SK-N-MC (cell line): ENCODE measurements at places on chromosomes 7 and 10.

- DNase-seq = no peak
Observed at GRCh38 chr7:46854958-46855473, 726.9 kb downstream of the TNS3 start.

DNA sequence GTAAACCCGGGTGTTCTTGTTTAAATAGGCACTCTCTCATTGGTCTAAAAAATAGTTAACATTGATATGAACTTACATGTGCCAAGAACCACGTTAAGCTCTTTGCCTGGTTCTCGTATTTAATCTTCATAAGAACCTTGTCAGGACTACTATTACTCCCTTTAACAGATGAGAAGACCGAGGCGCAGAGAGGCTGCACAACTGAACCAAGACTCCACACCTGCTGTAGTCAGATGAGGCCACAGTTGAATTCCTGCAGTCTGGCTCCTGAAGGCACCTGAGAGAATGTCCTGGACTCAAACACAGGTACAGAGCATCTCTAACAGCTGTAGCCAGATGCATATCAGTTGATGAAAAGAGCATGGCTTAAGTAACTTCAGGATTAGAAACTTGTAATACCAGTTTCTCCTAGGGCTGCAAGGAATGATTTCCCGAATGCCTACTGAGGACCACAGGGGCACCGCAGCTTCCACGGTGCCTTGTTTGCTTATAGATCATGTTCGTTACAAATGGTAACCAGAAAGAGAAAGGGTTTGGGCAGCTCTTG is 9.5 kb downstream of the DDC start:
- no peak for DNase-seq

DNA sequence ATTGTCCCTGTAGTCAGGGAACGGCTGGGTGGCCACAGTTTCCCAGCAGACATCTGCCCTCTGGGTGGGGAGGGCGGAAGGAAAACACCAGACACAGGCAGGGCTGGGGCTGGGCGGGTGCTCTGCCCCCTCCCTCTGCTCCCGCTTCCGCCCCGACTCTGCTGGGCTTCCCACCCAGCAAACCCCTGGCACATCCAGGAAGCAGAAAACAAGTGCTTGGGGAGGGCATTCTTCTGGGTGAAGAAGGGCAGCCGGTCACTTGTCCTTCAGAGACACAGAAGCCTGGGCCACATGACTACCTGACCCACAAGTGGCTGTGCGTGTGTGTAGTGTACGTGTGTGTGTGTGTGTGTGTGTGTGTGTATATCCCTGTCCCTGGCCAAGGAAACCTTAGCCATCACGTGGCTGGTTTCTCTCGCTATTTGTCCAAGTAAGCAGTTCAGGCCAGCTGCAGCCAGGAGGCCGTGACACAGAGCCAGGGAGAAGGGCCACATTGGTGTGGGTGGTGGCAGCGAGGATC is 77.9 kb downstream of the ZMIZ1 start:
- no peak for DNase-seq

DNA sequence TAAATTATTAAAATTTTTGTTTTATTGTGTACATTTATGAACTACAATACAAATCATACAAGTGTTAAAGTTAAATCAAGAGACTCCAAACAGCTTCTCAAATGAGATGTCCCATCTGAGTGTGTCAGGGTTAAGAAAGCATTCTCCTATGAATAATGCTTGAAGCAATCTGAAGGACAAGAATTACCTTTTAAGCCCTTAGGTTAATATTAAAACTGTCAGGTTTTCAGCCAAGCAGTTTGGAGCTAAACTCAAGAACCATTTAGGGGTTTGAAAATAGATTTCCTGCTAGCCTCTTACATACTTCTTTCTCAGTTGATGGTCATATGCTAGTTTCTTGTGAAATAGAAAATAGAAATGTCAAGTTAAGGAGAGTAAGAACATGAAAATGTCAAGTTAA is 38.3 kb downstream of the LIPJ start:
- no peak for DNase-seq

DNA sequence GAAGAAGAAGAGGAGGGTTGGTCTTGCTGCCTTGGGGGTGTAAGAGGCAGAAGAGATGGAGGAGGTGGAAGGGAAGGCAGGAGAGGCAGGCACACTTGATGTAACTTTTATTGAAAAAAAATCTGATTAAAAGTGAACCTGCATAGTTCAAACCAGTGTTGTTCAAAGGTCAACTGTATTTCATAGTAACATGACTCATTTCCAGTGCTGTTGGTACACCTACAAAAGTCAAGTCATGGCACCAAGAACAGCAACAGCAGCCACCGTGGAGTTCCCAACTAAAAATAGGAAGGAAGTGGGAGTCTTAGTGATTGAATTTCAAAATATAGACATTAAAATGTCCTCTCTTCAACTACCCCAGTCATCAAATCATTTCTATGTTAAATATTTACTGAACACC is 88.5 kb downstream of the CTNNA3 start:
- no peak for DNase-seq

DNA sequence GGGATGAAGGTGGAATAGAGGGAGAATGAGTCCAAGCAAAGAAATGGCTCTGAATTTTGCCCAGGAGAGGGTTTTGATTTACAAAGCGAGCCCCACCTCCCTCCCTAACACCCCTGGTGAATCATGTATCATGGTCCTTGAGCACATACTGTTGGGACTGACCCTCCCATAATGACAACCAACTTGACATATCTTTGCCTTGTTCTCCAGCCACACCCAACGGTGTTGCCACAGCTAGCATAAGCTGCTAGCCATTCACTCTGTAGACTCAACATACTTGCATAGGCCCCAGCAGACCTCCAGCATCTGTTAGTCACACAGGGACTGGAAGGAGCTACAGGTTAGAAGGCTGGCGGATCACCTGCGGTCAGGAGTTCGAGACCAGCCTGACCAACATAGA is 538.5 kb downstream of the KCNMA1 start:
- DNase-seq = no peak

GRCh38 chr7:42217548-42217947 is 19.5 kb downstream of the GLI3 start:
- no peak for DNase-seq

DNA sequence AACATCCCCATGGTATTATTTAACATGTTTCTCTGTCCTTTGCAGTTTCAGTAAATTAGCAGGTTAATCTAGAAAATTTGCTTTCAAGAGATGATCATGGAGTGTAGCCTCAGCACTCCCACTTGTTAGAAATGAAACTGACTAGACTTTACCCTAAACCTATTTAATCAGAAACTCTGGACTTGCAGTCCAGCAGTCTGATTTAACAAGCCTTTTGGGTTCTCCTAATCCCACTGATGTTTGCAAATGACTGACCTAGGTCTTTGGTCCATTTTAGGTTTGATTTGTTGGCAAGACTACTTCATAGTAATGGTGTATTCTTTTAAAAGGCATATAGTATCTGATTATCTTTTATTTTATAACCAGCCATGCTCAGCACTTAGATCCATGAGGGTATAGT is 55.5 kb upstream of the SLC25A13 start:
- no peak for DNase-seq

DNA sequence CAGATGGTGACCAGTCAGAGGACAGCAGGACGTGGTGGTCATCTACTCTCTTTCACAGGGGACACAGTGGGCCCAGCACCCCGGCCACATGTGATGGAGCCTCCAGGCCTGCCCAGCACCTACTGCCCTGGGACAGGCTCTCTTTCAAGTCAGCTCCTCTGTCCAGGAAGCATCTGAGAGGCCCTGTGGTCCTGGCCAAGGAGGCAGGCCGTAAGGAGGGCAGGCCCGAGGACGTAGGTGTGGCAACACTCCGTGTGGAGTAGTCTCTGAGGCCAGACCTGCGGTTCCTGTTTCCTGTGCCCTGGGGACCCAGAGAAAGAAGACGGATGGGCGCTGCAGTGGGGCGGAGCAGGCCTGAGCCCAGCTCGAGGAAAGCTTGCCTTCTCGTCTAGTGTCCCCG is 179.2 kb downstream of the EBF3 start:
- no peak for DNase-seq

DNA sequence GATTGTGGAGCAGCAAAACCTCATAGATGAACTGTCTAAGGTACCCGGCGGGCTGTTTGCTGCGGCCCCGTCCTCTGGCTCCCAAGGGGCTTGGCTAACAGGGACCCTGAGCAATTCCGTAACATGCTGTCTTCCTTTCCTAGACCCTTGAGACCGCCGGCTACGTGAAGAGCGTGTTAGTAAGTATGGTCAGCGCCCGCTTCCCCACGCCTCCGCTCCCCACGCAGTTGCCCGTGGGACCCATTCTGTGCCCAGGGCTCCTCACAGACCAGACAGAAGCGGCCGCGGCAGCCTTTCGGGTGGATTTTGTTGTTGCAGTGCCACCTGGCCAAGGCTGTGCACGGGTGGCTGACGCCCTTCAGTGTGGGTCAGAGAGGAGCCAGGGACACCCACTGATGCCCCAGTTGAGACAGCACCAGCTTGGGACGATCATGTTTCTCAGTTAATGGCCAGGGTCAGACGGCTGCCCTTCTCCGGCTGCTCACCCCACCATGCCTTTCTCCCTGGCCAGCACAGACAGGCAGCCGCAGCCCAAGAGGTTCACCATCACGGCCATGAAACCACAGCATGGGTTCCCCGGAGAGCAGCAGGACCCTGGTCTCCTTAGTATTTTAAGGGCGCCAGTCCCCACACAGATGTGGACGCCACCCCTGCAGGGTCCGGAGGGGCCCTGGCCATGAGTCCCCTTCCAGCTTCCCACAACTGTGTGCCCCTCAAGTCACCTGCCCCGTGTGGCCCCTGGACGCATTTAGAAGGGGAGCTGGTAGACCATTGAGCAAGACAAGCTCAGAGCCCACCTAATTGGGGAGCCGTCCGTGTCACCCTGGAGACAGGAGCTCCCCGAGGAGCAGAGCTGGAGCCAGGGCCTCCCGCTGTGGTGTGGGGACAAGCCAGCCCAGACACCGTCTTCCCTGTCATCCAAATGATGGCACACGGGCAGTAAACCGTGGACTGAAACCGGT is 49.4 kb upstream of the DPYSL4 start:
- no peak for DNase-seq

DNA sequence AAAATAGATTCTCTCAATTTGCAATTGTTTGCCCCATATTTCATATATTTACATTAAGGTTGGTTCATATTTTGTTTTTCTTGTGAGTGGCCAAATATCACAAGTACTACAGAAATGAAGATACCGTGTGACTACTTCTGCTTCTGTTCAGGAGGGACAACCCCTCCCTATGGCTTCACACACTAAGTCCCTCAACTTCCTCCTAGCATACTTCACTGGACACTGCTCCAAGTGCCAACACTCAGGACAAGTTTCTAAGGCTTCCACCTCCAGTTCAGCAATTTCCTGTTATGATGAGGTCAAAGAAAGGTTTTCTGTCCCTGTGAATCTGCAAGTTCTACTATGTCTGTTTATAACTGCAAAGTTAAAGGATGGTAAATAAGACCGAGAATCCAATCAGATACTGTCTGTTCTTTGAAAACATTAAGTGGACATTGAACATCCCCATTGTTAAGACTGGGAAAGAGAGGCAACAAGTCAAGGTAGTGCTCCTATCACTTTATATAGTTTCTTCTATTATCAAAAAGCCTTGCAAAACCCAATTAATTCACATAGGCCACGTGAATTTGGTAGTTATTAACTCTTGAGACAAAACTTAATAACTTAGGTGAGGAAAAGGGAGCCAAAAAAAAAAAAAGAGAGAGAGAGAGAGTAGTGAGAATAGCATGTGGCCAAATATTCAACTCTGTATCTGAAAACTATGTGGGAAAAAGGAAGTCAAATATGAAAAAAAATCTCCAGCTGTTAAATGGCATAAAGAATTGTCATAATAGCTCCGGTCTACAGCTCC is 81.3 kb upstream of the DKK1 start:
- no peak for DNase-seq

DNA sequence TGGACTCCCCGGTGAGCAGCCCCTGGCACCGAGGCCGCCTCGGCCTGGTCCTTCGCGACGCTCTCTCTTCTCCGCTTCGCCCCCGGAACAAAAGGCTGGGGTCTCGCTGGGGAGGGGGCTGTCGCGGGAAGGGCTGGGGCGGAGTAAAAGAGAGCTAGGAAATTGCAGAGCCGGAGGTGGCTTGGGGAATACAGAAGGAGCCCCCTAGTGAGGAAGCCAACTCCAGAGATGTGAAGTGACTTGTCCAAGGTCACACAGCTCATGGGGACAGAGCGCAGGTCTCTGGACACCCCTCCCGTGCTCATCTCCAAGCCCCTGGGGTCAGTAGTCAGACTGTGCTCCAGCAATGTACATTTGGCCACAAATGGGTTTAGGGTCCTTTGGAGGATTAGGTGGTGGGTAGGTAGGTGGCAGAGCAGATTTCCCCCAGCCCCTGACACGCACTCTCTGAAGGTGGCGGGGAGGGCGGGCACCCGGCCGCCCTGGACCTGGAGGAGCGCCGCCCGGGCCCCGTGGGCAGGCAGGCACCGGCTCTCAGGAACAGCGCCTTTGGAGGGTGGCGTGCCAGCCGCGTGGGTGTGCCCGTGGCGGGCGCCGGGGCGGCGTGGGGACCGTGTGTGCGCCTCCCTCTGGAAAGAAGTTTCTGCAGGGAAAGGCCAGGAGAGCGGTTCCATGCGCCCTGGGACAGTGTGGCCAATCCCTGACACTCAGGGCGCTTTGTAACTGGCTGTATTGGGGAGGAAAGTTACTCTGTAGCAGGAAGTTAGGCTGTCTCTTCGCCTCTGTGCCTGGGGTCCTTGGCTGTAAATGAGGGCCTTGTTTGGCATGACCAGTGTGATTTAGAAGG is 910 bp downstream of the WIPF3 start:
- DNase-seq = no peak

GRCh38 chr7:46741938-46742540 is 821.0 kb upstream of the IGFBP3 start:
- no peak for DNase-seq

- no peak for DNase-seq
Observed at GRCh38 chr10:114932945-114933344, 5.0 kb upstream of the TRUB1 start.
